CD4-positive, alpha-beta T cell treated with Interleukin-2 at 100 ng/mL for 4 hours (primary cell): ENCODE measurements at places on chromosomes 2 and 18.

DNA sequence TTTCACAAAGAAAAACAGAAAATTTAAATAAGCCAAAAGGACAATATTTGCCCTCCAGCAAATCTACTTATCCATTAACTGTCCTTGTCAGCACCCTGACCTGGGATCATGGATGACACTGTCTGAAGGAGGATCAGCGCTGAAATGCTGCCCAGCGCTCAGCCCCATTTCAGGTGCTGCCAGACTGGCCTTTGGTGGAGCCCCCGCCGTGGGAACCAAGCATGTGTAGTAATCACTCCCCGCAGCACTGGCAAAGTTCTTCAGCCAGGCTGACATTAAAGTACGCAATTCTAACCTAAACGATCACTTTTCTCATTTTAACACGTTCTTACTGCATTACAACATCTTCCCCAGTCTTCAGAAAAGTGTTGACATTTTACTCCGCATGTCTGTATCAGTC is 108.6 kb upstream of the GPC1 start:
- DNase-seq = no peak

- DNase-seq = no peak
Measured at GRCh38 chr18:7601936-7602335, 34.8 kb downstream of the PTPRM start.

DNA sequence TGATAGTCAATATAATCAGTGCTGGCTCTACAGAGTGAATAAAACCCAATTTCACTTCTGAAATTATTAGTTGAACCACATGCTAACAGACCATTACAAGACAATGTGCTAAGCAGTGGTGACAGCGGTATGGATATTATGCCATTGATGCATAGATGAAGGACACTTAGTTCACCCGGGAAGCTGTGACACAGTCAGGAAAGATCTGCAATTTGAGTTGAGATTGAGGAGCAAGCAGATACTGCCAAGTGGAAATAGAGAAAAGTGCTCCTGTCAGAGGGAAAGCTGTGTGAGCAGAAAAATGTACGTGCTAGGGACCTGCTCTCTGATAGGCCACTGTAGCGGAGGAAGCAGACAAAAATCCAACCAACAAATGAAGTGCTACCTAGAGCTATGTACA is 529.5 kb upstream of the CDH2 start:
- no peak for DNase-seq

- no peak for DNase-seq
Measured at GRCh38 chr2:117956036-117956796, 57.7 kb downstream of the CCDC93 start.

DNA sequence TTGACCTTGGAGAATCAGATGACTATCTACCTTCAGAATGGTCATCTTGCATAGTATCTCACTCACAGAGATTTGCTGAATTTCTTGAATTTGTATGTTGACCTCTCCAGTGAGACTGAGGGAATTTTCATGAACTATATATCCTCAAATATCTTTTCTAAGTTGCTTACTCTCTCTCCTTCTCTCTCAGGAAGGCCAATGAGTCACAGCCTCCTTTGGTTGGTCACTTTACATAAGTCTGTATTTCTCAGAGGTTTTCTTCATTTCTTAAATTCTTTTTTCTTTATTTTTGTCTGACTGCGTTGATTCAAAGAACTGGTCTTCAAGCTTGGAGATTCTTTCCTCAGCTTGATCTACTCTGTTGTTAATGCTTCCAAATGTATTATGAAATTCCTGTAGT is 51.7 kb downstream of the VIT start:
- no peak for DNase-seq

DNA sequence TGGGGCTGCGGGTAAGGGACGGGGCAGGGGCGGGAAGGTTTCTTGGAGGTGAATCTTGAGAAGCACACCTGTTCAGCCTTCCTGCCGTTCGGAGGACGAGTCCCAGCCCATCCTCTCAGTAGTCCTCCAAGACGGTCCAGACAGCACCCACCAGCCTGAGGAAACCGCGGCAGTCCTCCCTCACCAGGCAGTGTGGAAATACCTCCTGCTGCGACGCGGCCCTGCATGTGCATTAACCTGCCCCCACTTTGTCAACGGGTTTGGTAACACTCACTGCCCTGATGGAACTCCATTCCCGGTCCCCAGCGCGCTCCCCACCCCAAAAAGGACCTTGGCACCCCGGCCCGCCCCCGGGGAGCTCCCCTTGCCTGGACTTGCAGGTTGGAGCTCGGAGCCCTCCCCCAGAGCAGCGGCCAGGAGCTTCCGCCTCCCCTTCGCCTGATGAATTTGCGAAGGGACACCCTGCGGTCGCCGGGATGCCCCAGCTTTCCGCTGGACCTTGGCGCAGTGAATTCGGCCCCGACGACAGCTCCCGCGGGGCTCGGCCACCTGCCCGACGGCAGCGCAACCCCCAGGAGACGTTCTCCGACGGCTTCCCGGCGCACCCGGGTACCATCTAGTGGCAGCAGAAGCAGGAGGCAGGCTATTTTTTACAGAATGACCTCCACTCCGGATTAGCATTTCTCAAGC is 31.5 kb downstream of the ACVR1C start:
- DNase-seq = peak; percentile 54

DNA sequence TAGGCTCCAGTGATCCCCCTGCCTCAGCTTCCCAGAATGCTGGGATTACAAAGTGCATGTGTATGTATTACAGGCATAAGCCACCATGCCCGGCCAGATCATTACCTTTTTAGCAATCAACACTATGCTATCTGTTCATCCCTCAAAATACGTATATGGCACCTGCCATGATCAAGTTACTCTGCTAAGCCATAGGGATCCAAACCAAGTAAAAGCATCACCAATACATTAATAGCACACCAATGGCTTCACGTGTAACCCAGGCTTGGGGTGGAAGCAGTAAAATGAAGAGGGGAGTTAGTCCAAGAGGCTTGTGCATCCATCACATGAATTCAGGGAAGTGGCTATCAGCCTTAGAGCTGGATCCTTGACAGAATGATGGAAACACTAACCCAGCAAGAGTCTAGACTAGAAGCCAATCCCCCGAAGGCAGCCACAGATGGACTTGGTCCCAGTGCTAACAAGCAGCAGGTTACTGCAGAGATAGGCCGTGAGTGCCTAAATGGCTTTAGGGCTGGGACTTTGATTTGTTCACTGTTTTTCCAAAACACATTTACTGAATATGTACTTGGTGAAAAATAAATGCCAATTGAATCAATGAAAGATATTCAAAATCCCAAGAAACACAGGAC is 11.3 kb downstream of the HDLBP start:
- DNase-seq = no peak

GRCh38 chr18:29056800-29057199 is 879.9 kb upstream of the CDH2 start:
- DNase-seq = no peak

GRCh38 chr18:76432274-76432755 is 62.7 kb downstream of the ZNF516 start:
- DNase-seq = no peak

DNA sequence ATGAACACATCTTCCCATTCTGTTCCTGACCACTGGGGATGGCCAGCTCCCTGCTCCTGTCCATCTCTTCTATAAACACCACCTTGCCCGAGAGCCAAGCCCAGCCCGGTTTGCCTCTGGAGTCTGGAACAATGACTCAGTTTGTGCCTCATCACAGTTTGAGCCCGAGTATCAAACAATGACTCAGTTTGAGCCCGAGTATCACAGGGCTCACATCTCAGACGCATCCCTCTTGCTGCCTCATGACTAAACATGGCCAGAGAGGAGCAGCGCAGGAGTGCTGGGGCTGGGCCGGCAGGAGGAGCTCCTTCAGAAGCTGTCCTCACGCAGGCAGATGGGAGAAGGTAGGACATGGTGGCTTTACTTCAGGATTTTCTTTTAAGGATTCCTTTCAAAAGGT is 68.7 kb downstream of the PXDN start:
- no peak for DNase-seq

DNA sequence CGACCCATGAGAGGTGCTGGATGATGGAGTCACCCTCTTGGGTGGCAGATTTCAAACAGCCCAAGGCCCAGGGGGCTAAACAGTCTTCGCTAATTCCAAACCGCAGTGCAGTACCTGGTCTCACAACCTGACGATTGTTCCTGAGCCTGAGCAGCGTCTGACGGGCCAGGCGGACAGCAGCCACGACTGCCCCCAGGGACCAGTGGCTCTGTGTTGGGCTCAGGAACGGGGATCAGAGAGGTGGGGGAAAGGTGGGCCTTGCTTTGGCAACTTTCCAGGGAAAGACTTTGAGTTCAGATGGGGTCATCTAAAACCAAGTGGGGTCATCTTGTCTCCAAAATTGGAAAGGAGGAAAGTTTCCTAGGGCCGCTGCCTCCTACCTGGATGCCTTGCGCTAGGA is 492 bp downstream of the COLEC11 start:
- DNase-seq = no peak

DNA sequence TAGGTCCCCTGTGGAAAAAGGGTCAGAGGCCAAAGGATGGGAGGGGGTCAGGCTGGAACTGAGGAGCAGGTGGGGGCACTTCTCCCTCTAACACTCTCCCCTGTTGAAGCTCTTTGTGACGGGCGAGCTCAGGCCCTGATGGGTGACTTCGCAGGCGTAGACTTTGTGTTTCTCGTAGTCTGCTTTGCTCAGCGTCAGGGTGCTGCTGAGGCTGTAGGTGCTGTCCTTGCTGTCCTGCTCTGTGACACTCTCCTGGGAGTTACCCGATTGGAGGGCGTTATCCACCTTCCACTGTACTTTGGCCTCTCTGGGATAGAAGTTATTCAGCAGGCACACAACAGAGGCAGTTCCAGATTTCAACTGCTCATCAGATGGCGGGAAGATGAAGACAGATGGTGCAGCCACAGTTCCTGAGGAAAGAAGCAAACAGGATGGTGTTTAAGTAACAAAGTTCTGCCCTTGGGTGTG is 165.8 kb downstream of the RPIA start:
- DNase-seq = no peak
